ENCODE measurements at places on chromosomes 13 and 19.

DNA sequence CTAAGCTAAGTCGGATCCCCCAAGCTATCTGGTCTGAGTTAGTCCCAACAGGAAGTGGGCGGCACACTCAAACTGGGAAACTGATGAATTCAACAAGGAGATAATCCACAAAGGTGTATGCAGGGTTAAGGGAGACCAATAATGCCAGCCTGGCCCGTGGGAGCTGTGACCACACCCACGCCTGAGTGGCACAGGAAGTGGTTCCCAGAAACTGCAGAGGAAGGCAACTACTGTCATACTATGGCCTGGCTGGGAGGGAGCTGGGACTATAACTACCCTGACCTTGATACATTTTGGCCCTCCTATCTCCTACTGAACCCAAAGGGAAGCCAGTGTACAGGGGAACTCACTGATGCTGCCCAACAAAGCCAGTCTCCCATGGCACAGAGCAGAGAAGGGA lies 85.5 kb upstream of the TDRD3 start:
- no peak for DNase-seq

DNA sequence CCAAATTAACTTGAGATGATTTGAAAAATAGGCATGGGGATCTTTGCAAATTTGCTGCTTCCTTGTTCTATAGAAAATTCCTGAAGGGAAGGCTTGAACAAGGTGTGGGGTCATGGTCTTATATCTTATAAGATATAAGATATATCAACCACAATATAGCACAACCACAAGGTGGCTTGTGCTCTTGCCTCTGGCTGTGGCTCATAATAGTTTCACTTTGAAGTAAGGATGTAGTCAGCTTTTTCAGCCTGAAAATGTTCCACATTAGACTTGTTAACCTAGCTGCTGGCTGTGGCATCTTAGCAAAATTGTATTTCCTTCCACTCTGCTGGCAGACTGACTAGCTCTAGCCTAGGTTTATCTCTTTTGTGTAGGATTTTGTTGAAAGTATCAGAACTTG lies 169.7 kb downstream of the KLF5 start:
- DNase-seq, result no peak

GRCh38 chr13:78100486-78100885 lies 181.9 kb upstream of the EDNRB start:
- no peak for DNase-seq

DNA sequence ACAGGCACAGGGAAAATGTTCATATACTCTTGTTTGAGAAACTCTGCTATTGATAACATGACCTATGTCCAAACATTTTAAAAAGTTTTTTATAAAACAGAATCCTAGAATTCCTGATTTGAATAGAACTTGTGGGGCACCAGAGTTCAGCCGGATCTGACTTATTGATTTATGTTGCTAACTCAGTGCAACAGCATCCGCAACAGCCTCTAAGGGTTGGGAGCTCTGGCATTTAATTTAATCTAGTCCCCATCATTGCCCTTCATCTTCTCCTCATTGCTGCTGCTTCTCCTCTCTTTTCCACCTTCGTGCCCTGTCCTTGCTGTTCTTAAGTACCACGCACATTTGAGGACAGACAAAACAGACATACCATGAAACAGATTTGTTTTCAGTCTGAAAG lies 214.5 kb downstream of the FGF14 start:
- no peak for DNase-seq

DNA sequence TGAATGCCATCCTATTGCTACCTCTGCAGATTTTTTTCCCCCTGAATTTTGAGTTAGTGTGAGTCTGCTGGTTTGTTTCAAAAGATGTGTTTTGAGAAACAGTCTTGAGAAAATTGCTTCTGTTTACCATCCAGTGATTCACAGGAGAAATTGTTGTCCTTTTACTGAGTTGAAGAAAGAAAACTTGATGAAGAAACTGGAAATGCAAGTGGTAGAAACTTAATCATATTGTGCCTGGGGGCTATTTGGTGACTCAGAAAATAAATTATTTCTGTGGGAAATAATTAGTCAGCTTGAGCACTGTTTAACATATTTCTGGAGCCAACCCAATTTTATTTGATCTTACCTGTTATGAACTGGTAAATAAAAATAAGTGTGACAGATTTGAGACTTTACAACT lies 35.4 kb downstream of the PAN3 start:
- DNase-seq, result no peak

DNA sequence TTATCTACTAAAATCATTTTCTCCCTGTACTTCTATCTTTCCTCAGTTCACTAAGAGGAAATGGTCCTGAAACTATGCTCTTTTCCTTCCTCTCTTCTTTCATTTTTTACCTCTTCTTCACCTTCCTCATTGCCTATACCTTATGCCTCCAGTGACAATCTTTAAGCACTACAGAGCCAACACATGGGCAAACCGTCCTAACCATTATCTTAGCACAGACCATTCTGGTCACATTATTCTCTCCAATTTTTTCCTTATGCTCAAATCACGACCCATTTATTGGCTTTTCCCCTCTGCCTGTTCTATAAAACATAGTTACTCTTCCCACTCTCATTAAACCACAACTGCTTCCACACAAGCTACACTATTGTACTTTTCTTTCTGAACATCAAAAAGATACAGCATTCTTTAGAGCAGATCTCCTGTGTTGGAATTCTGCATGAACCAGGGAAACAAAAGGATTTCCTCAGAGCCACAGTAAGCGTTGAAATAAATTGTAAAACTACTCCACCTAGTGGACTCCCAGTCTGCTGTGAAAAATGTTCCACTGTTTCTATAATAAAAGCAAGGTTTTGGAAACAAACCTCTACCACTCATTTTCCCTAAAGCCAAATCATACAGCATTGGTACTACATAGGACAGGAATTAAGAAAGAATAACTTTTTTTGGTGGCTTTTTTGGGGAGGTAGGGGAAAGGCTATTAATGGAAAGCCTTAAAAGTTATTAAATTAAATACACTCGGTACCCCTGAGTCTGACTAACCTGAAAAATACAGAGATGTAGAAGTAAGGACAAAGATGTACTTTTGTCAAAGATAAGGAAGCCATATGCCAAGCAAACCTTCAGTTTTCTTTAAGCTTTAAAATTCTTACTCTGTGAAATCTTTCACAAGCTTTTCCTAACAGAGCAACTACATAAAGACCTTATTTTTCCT lies 19.5 kb downstream of the NUFIP1 start:
- DNase-seq, result no peak

Measured in coronary artery (tissue), 2 donors.